BJ (cell line): ENCODE measurements at places on chromosomes 3 and 15. TPM values are rescaled to one million over a fixed set of nuclear protein-coding genes. Genes with fewer than 3 reads are reported as not detected.

Gene TNK2
- polyA plus RNA-seq, result 4.5 and 6.3 TPM in 2 replicates

Gene SNX22
- polyA plus RNA-seq, result 0.04 and 0.07 TPM in 2 replicates

Gene GCNT3
- not detected in 2 replicates for polyA plus RNA-seq

DNA sequence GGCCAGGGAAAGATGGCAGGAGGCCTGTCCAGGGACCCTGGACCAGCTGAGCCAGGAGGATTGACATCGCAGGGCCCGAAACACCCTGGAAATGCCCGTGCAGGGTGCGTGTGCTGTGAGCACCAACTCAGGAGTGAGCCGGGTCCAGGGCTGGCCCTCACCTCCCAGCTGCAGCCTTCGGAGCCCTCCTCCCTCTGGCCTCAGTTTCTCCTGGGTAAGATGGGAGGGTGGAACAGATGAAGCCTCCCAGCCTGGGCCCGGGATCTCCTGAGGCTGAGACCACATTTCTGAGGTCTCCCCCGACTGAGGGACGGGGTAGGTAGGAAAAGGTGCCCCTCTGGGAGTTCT, 5.3 kb upstream of the CALML4 start:
- DNase-seq, result no peak

DNA sequence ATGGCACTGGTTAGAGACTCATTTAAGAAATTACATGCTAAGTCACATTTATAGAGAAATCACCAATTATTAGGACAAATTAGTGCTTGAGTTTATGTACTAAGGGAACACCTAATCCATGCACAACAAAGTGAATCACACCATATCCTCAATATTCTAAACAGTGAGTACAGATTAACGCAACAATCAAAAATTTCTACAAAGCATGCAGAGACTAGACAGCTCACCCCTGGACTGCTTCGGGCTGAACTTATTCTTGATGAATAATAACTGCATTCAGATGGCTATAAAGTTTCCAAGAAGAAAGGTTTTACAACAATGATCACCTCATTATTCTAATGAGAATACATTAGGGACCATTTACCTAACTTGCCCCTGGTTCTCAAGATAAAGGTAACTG, 66.5 kb downstream of the LRRFIP2 start:
- DNase-seq, result no peak

DNA sequence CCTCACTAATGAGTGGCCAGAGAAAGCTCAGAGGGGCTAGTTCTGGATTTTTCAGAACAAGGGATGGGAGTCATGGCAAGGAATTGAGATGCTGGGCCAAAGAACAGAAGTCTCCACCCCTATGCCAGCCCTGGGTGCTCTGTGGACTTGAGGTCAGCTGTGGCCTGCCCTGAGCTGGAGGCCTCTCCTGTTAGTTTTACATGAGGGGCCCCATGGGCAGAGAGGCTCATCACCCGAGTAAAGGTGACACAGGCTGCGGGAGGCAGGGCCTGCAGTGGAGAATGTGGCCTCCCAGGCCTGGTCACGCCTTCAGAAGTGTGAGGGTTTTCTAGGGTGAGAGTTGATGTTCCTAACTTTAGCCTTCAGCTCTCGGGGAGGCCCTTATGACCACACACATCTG, 44.9 kb downstream of the ABHD5 start:
- DNase-seq, result no peak

Gene GABRB3
- polyA plus RNA-seq, result 2.3 and 2.6 TPM in 2 replicates

DNA sequence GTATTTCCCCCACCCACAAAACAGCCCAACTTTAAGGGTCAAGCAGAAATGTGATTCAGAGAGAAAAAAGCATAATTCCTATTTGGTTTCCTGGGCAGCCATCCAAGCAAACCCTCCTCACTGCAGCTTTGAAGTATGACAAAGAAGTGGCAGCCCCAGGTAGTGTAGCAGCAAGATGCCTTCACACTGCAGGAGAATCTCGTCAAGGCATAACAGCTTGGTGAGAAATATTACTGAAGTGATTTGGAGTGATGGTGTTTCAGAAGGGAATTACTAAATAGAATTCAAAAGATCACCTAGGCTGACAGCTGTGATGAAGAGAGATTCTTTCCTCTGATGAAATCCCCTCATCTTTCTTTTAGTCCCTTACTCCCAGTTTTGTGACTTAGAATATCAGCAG, 173.9 kb downstream of the PYDC2 start:
- DNase-seq, result no peak

Gene ADAMTS17
- polyA plus RNA-seq, result not detected in 2 replicates

GRCh38 chr3:140344082-140344454, 333.8 kb upstream of the TRIM42 start:
- no peak for DNase-seq

DNA sequence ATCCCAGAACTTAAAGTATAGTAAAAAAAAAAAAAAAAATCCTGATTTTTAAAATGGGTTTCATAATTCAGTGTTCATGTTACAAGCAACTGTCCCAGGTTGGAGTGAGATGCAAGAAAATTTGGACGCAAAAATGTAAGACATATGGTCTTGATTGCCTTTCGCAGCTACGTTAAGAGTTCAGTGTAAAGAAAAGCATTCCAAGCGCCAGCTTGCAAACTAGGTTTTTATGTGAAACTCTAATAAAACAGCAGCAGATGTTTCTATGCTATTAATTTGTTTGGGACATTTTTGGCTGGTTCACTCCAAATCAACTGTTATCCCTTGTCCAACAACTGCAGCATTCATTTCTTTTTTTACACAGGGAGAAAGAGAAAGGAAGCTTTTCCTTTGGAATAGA, 957.8 kb downstream of the ROBO1 start:
- DNase-seq, result peak; percentile 54

GRCh38 chr15:101099183-101099582, 152.7 kb downstream of the CHSY1 start:
- DNase-seq, result no peak

Gene WDR72
- polyA plus RNA-seq, result not detected in 2 replicates

Gene TMEM89
- 0.13 TPM in 1 of 2 replicates, not detected in the other for polyA plus RNA-seq

Gene PFKFB4
- 9.8 and 12.8 TPM in 2 replicates for polyA plus RNA-seq

Gene SAMD7
- polyA plus RNA-seq, result not detected in 2 replicates

- DNase-seq, result no peak
Observed at GRCh38 chr3:46840491-46840890, 22.8 kb downstream of the MYL3 start.

DNA sequence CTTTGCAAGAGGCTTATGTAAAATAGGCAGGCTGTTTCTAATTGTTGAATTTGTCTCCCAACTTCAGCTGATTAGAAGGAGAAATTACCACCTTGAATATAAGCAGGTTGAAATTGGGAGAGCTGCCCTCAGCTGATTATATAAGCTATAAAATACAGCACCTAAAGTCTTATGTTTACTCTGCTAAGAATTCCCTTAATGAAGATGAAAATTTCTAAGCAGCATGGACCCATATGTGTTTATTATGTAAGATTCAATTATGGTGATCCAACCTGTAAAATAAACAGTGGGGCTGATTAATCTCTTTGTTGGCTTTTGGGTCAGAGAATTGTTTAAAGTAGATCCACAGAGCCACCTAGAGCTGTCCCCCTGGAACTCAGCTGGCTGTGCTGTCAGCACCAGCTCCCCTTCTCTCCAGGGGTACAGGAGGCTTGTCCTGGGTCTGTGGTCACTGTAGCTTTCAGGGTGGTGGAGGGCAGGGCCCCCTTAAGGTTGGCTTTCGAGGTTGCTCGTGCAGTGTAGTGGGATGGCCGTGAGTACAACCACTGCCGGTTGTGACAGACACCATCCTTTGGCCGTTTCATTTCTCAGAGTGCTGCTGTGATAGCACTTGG, 9.5 kb downstream of the SLCO3A1 start:
- no peak for DNase-seq

Gene CCK
- polyA plus RNA-seq, result 0.16 TPM in 1 of 2 replicates, not detected in the other

DNA sequence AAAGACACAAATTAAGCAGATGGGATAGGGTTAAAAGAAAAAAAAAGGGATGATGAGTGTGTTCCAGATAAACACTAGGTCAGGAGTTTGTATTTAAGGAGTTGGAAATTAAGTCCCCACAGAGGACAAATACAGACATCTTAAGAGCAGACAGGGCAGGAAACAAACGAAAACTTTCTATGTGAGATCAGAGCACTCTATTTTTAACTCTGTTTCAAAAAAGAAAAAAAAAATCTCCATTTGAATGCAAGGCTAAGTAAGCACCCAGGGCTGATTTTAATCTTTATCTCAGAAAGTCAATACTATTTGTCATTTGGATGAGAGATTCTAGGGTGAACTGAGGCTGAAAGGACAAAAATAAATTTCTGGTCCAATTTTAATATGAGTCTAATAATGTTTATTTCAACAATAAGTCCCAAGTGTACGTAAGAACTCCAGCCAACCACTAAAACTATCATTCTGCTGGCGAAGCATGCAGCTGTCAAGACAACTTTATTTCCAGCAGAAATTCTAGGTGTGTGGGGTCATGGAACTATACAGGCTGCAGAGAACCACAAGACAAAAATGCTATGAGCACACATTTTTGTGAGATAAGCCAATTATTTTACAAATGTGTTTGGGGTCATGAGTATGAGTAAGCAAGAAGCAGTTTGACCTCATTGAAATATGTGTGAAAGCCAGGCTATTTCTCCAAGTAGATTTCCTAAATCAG, 186.1 kb downstream of the FMN1 start:
- DNase-seq, result peak; percentile 30

Gene SLC22A13
- 0.13 and 0.15 TPM in 2 replicates for polyA plus RNA-seq

Gene SMCO1
- polyA plus RNA-seq, result not detected in 2 replicates
